Stimulated activated CD4-positive, alpha-beta T cell treated with anti-CD3 and anti-CD28 coated beads, Interleukin-12 subunit alpha, Interleukin-12 subunit beta, amount 100 ng/mL, for 24 hours (primary cell): ENCODE measurements at places on chromosomes 2 and 18.

DNA sequence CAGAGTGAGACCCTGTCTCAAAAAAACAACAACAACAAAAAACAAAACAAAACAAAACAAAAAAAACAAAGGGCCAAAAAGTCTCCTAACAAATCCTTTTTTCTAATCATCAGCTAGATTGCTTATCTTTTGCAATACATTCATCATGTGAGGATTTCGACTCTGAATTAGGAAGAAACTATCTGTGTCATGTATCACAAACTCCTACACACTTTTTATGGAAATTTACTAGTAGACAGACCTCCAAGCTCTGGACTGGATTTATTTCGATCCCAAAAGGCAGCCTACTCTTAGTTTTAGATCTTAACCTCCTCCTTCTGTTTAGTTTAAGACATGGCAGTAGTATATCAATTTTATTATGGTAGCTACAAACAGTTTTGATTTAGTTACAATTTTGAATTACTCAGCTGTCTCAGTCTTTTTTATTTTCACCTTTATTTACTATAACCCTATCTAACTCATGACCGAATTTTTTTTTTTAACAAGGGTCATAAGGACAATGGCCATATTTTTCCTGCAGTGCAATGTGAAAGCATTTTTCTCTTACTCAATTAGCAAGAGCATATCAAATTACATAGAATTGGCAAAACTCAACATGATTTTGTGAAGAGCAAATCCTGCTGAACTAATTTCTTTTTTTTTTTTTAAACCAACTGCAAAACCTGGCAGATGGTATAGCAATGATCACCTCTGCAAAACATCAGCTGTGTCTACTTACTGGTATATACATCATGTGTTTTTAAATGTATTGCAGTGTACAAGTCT, 10.7 kb upstream of the CCDC88A start:
- DNase-seq: no peak

DNA sequence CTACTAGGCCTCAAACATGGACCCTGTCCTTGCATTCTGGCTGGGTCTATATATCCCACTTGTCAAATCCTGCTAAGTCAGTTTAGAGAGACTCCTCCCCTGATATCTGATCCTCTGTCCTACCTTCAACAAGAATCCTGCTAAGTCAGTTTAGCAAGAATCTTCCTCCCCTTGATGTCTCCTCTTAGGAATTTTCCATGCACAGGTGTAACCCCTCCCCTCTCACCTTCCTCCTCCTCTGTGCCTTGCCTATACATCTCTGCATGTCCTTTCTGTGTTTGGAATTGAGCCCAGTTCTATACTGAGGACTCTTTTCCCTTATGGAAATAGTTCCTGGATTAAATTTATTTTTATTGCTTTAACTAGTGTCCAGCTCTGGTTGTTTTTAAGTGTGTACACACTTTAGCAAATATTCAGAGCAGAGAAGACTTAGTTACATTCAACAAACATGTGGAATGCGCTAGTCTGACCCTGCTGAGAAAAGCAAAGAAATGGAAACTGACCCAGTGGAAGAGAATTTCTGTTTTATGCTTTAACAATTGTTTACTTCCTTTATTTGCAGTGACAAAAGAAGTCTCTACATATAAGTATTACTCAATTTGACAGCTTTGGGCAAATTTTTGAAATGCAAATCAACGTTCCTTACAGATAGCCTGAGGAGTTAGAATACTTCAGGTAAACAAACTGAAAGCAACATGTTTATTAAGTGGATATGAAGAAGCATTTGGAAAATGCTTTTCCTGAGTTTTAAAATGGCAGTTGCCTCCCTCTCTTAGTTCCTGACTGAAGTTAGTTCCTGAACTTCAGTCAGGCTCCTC, 80.6 kb downstream of the RIT2 start:
- no peak for DNase-seq

GRCh38 chr2:5748391-5748790, 56.2 kb downstream of the SOX11 start:
- no peak for DNase-seq

DNA sequence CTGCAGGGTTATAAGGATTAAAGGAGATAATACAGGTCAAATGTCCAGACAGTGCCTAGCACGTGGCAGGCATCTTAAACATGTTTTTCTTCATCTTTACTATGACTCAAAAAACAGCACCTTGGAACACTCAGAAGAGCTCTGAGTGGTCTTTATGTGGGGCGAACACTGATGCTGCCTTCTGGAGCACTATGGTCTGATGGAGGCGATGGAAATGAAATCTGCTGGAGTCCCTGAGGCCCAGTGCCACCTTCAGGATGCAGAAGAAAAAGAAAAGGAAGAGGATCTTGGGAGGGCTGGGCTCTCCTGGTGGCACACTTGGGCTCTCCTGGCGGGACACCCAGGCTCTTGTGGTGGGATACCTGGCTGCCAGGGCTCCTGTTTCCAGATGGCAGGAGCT, 171.8 kb downstream of the EIPR1 start:
- no peak for DNase-seq

GRCh38 chr2:228802181-228803071, 468.7 kb downstream of the PID1 start:
- DNase-seq: no peak

DNA sequence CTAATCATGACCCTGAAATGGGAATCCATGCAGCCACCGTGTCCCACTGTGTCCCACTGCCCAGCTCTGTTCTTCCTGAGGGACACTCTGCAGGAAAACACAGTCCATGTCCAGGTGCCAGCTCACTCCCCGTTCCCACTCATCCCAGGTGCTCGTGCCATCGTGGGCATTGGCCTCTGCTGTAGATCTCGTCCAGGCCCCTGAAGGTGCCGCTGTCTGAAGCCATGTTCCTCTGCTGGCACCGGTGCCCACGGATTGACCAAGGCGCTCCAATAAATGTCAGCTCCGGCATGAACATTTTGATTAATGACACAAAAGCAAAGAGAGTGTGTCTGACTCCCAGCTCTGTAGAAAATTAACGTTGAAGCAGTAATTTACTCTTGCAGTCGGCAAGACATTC, 280.1 kb upstream of the SALL3 start:
- no peak for DNase-seq

DNA sequence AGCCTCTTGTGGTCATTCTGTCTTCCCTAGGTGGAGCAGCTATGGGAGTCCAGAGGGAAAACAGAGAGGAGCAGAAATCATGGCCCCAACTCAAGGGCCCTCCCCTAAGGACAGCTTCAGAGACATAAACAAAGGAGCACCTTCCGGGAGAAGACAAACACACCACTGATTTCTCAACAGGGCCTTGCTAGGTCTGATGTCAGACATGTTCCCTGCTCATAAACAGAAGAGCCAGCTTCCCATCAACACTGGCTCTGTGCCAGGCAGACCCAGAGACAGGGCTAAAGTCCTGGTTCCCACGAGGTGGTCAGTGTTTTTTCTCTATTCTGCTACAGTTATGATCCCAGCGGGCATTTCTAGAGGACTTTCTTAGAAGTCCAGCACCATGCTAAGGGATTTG, 19.3 kb downstream of the CXCR2 start:
- DNase-seq: no peak

- DNase-seq: no peak
Observed at GRCh38 chr2:118858485-118859156, 11.2 kb upstream of the EN1 start.
